T-helper 17 cell (primary cell): ENCODE measurements at places on chromosomes 3 and 15.

DNA sequence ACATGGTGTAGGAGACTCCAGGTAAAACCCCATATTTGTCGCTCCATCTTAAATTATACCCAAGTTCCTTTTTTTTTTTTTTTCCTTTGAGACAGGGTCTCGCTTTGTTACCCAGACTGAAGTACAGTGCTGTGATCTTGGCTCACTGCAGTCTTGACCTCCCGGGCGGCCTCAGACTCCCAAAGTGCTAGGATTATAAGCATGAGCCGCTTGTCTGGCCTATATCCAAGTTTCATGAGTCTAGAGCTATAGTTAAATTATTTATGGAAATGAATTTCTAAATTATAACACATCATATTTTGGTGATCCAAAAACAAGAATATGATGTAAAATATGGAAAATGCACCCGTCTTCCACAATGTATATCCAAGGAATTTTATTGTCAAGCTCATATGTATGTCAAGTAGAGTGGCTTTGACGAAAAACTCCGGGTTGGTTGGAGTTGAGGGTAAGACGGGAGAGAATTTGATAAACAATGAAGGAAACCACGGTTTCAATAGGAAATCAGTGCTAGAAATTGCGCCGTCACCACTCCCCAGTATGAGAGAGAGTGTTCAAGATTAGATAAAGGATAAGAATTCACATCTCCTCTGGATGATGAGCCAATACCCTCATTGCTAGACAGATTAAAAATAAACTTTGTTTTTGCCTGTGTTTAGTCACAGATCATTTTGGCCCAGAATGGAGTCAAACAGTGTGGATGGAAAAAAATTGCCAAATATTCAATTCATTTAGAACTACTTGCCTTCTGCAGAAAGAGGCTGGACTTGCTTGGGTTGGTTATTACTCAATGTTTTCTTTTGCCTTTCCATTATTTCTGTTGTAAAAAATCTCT is 209.2 kb upstream of the NR2F2 start:
- no peaks in the 10 kb centered on the region for H3K4me1 ChIP-seq
- H3K27me3 ChIP-seq = no peaks in the 10 kb centered on the region
- no peak overlapping the region for H3K4me3 ChIP-seq
- DNase-seq = no peak
- no peaks in the 10 kb centered on the region for H3K36me3 ChIP-seq

- no peaks in the 10 kb centered on the region for H3K27me3 ChIP-seq
- no peak overlapping the region for H3K4me3 ChIP-seq
- DNase-seq = no peak
- no peak overlapping the region for H3K27ac ChIP-seq
- no peaks in the 10 kb centered on the region for H3K36me3 ChIP-seq
Measured at GRCh38 chr3:175018946-175019727, 160.0 kb downstream of the NAALADL2 start.

- H3K27ac ChIP-seq = no peak overlapping the region
- peaks cover 6% of the 10 kb centered on the region for H3K27me3 ChIP-seq
- peaks cover under 1% of the 10 kb centered on the region for H3K36me3 ChIP-seq
- H3K4me3 ChIP-seq = no peak overlapping the region
- peaks cover 18% of the 10 kb centered on the region for H3K4me1 ChIP-seq
Measured at GRCh38 chr15:70101459-70102113, 3.9 kb upstream of the TLE3 start.

GRCh38 chr15:33091983-33092693 is 102.4 kb downstream of the FMN1 start:
- no peak for DNase-seq
- peaks cover 19% of the 10 kb centered on the region for H3K4me1 ChIP-seq
- H3K27ac ChIP-seq = peak overlapping the region; percentile 89
- peaks cover 4% of the 10 kb centered on the region for H3K27me3 ChIP-seq
- peaks cover 2% of the 10 kb centered on the region for H3K36me3 ChIP-seq

DNA sequence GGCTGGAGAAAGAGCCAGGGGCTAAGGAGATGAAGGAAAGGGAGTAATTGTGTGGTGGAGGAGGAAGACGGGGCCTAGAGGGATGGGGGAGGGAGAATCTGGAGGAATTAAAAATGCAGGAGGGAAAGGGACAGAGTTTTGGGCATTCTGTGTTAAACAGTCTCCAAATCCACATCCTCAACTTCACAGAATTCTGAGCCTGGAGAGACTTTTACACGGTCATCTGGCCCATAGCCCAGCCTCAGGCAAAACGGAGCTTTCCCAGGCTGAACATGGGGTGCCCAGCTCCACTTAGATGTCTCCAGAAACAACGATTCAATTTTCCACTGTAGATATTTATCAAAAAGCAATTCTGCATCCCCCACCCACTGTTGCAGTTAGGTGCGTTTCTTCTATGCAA is 137.6 kb upstream of the HACD2 start:
- H3K4me1 ChIP-seq = peaks cover 3% of the 10 kb centered on the region
- H3K36me3 ChIP-seq = peaks cover 2% of the 10 kb centered on the region
- H3K27ac ChIP-seq = no peak overlapping the region
- no peak overlapping the region for H3K4me3 ChIP-seq
- peaks cover 28% of the 10 kb centered on the region for H3K27me3 ChIP-seq

DNA sequence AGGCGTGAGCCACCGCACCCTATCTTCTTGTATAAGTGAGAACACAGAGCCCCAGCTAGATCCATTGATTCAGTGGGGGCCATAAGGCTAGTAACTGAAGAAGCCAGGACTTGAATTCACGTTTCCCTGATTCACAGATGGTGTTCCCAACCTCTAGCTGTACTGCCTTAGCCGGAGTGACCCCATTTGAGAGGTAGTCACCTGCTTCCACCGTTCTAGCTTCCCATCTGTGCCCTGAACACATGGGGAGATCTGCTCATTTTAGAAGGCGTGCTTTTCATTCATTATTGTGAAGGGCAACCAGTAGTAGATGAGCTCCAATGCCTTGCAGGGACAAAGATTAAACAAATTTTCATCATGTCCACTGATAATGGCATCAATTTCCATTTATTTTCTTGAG is 365.7 kb upstream of the TPM1 start:
- no peak for DNase-seq
